ENCODE measurements at places on chromosomes 12 and 14. TPM values are rescaled to one million over a fixed set of nuclear protein-coding genes. Genes with fewer than 3 reads are reported as not detected.

Gene IL22
- not detected for total RNA-seq

Gene ALX1
- 2.0 TPM for total RNA-seq

DNA sequence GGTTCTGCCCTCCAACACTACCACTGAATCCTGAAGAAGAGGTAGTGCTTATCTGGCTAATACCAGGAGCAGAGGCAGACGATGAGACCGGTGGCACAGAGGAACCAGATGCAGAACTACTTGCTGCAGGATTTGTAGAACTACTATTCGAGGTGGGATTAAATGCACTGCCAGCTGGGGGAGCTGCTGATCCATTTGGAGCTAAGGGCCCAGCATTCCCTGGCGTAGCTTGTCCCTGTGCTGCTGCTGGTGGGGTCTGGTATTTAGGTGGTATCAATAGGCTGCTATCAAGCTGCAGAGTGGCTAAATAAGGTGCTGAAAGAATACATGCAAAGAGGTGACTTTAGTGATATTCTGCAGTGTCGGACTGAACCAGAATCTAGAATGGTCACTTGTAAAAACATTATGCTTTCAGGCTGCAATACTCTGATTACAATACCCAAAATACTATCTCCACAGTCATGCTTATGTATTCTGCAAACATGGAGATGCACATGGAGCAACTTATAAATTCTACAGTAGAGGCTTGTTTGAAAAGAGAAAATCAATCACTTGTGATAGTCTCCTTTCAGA, 294.2 kb downstream of the MED13L start:
- DNase-seq = no peak

- DNase-seq = no peak
These were observed 125.4 kb downstream of the LLPH start for GRCh38 chr12:66004922-66005703.

DNA sequence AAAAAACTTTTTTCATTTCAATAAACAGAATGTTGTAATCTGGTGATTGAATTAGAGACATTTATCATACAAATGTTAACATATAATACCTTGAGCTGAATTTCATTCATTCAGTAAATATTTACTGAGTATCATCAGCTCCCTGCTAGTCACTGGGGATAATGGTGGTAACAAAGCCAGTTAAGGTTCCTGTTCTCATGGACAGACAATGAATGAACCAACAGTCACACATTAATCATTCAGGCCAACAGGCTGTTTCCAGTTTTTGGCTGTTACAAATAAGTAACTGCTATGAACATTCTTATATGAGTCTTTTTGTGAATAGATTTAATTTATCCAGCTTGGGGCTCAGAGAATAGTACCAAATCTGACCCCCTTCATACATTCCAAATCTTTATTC, 13.5 kb downstream of the EXD2 start:
- no peak for DNase-seq

- no peak for DNase-seq
These were observed 120.2 kb upstream of the DNM1L start for GRCh38 chr12:32558903-32559302.

- DNase-seq = no peak
These were observed 48.3 kb upstream of the TMEM263 start for GRCh38 chr12:106907411-106907810.

DNA sequence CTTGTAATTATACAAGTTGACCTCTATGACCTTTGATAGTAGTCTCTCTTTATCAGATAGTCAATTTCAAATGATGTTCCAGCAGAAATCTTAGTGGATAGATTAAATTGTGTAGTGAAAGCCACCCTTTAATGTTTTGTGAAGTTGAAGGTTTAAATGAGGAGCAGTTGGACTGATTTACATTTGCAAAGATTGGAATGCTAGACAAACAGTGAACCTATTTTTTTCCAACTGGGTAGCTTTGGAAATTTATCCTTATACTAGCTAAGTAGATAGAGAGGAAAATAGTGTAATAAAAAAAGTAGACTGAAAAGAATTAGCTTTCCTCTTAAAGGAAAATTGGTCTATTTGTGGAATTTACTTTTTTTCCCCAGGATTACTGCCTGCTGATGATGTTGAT, 53.7 kb downstream of the LMO3 start:
- DNase-seq = no peak
